Karpas-422 (cell line): ENCODE measurements at places on chromosomes 1 and 21. TPM values are rescaled to one million over a fixed set of nuclear protein-coding genes. Genes with fewer than 3 reads are reported as not detected.

CRP gene
- not detected in 2 replicates for total RNA-seq

PIGR gene
- not detected in 2 replicates for total RNA-seq

GUCA2B gene
- total RNA-seq, result not detected in 2 replicates

DNA sequence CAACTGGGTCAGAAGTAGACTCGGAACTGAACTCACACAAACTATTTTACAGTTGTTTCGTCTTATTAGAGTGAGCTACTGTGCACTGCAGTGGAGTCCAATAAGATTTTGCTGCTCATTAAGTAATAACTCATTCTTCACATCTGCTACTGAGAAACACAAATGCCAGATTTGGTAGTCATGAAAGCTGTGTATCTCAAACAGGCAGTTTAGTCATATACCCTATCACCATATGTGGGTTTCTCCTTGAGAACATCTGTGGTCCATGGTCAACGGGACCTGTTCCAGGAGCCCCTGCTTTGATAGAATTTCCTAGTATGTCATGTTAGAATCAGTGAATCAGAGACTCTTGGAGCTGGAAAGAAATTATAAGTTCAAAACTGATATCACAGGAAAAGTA is 60.4 kb downstream of the ALG14 start:
- no peak for DNase-seq

- no peak for DNase-seq
These were observed 100.3 kb downstream of the ARHGEF10L start for GRCh38 chr1:17639703-17640340.

DNA sequence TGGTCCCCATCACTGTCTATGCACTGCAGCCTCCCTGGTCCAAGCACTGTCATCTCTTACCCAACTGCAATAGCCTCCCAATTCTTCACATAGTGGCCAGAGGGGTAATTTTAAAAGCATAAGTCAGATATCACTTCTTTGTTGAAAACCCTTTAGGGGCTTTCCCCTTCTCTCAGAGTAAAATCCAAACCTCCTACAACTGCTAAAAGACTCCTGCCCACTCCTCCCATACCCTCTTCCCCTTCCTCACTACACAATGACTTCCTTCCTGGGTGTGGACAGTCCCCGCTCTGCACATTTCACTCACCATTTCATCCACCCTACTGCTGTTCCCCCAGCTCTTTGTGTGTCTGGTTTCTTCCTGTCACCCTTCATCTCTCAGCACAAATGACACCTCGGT is 8.3 kb downstream of the MCOLN2 start:
- no peak for DNase-seq

DNA sequence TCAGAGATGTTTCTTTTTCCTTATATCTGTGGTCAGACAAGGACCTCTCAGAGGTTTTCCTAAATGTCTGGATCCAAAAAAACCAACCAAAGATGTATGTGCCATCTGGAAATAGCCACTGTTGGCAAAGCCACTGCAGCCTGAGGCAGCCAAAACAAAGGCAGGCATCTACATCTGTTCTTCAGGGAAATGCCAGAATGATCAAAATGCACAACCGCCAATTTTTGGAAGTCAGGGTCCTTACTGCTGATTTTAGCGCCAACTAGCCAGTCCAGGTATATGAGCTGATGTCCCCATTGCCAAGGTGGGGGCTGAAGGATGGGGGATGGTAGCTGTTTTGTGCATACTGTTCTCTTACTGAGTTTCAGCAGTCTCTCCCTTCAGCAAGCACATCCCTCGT is 45.9 kb downstream of the SYT14 start:
- no peak for DNase-seq

- no peak for DNase-seq
These were observed 32.2 kb downstream of the OPTC start for GRCh38 chr1:203526130-203526529.

DNA sequence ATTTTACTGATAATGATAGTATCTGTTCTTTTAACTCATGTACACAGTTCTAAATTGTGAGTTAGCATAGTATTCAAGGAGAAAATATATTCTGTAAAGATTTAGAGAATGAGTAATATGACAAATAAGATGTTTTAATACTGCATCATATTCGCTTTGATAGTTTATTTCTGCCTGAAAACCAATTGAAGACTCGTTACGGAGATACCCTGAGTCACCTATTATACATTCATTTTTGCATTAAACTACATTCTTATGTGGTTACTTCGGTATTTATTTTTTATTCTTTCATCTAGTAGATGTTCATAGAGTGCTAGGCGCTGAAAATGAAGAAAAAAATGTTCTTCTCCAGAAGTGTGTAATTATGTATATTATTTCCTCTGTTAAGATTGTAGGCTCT is 5.3 kb downstream of the UHMK1 start:
- no peak for DNase-seq

GRCh38 chr21:25987531-25987930 is 183.0 kb downstream of the APP start:
- no peak for DNase-seq

DNA sequence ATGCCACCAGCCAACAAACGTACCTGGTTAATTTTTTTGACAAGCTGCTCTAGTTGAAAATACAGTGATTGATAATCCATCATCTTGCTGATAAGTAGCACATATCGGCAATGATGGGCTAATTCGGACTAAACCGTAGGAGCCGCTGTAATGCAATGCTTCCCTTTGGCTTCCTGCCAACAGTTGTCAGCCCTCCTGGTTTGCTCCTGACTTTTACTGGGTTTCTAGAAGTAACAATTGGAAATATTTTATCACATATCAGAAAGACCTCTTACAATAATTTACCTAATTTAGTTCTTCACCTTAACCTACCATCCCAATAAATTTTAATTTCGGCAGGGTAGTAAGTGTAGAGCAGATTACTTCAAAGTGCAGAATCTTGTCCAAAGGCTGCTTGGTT is 148.5 kb downstream of the DHRS3 start:
- no peak for DNase-seq
